Fibroblast of the aortic adventitia (primary cell): ENCODE measurements at places on chromosomes 1 and 21.

- DNase-seq: no peak
Observed at GRCh38 chr1:173362543-173362942, 114.6 kb upstream of the PRDX6 start.

DNA sequence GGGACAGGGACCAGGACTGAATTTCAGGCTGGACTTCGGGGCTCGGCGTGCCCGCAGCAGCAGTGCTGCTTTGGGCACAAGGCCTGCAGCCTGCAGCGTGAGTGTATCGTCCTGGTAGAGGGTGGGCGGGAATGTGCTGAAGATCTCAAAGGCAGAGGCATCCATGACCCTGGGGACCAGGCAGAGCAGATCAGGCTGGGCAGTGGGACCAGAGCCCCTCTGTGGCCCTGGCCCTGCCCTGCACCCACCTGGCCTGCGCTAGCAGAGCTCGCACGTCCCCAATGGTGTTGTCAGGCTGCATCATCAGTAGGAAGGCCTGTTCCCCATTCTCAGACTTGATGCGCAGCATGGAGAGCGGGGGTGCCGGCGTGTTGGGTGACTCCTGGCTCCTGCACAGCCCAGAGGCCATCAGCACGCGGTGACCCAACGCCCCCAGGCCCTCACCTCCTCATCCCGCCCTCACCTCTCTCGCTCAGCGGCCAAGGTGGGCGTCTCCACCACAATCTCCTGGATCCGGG lies 2.6 kb downstream of the SH3BGRL3 start:
- no peak for DNase-seq

- no peak for DNase-seq
Observed at GRCh38 chr1:51686450-51686849, 69.6 kb downstream of the OSBPL9 start.

DNA sequence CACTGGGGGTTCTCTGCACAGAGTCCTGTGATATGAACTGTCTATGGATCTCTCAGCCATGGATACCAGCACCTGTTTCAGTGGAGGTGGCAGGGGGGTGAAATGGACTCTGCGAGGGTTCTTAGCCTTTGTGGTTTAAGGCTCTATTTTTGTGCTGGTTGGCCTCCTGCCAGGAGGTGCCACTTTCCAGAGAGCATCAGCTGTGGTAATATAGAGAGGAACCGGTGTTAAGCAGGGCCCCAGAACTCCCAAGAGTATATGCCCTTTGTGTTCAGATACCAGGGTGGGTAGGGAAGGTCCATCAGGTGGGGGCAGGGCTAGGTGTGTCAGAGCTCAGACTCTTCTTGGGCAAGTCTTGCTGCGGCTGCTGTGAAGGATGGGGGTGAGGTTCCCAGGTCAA lies 330.0 kb upstream of the PLD5 start:
- DNase-seq: no peak

- peak; percentile 53 for DNase-seq
Observed at GRCh38 chr1:3702990-3703728, 49.1 kb upstream of the CCDC27 start.

GRCh38 chr21:35775778-35776544 lies 284.4 kb downstream of the SETD4 start:
- no peak for DNase-seq

- peak; percentile 61 for DNase-seq
Observed at GRCh38 chr21:31098576-31099005, 60.3 kb upstream of the KRTAP19-8 start.

GRCh38 chr1:58123051-58123450 lies 423.5 kb downstream of the OMA1 start:
- no peak for DNase-seq

DNA sequence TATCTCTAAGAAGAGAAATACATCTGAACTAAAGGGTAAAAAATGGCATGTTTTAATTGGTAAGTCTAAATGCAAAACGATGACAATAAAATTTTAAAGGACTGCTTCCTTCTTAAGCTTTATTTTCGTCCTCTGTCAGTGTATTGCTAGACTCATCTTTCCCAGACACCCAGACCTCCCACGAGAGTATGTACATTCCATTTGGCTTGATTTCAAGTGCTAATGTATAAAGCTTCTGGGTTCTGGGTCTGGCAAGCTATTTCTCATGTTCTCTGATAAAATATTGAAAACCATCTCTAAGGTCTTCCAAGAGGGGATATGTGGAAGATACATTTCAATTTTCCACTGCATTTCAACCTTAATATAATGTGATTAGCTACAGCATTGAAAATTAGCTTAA lies 24.6 kb upstream of the SLC2A1 start:
- no peak for DNase-seq

- no peak for DNase-seq
Observed at GRCh38 chr1:87989346-87989745, 660.7 kb downstream of the LMO4 start.

DNA sequence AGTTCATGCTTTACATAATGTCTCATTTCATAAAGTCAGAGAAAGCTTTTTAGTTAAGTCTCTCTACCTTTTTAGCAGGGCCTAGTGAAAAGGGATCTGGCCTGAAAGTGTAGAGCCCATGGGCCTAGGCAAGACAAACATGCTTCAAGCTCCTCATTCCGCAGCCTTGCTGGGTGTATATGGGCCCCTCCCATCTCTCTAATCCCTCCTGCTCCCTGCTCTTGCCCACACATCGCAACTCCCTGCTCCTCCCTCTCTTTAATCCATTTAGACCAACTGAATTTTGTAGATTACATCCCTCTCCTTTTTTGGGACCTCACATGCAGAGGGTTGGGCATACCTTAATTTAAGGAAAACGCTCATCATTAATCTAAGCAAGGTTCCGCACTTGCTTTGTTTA lies 42.3 kb upstream of the CCDC190 start:
- no peak for DNase-seq

GRCh38 chr21:44858291-44858690 lies 15.2 kb downstream of the PTTG1IP start:
- no peak for DNase-seq

DNA sequence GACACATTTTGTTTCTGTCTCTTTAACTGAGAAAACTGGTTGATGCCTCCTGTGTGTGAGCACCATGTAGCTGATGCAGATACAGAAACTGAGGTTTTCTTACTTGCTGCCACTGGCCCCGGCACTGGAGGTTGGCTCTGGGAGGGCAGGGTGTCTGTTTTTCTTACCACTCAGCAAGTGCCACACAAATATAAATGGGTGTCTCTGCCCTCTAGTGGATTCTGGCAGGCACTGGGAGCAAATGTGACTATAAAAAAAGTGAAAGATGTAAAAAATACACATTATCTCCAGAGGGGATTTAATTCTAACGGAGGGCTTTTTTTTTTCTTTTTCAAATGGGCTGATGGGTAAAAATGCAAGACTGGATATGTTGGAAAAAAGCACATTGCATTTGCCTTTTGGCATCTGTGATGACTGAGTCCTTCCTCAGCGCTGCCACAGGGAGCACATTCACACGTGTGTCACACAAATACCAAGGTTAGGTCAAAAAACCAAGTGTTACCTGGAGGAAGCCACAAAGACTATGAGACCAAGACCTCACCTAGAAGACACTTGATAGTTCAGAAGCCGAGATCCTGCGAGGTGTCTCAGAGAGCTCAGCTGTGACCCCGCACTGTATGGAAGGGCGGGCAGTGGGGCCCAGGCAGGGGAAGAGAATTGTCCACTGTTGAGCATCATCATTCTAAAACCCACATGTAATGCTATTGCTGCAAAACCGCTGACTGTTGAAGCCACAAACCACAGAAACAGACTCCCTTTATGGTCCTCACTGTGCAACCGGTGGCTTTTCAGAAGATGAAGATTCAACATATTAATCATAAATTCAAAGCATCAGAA lies 18.9 kb downstream of the PGBD2 start:
- DNase-seq: peak; percentile 61

DNA sequence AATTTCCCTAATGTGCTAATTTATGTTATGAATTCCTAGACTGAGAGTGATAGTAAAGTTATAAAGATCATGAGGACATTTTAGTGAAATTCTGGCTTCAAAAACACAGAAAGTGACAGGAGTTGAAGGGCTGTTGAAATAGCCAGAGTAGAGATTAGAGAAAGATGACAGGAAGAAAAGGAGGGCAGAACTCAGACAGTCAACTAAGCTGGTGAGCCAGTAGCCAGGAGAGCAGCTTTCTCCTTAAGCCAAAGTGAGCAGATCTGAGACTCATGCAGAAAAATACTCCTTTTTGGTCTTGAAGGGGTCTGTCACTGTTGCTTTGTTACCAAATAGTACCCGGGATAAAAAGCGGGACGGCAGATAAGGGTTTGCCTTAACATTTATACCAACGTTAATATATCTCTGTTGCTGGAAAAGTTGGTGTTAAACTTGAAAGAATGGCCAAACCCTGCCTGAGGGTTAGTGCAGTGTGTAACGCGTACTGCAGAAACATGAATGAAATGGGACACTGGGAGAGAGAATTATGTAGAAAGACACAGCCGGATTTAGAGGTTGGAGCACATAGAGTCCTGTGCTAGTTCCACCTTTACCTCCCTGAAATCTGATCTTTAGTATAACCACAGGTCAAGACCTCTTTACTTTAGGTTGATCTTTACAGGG lies 12.8 kb downstream of the AHCYL1 start:
- DNase-seq: no peak

DNA sequence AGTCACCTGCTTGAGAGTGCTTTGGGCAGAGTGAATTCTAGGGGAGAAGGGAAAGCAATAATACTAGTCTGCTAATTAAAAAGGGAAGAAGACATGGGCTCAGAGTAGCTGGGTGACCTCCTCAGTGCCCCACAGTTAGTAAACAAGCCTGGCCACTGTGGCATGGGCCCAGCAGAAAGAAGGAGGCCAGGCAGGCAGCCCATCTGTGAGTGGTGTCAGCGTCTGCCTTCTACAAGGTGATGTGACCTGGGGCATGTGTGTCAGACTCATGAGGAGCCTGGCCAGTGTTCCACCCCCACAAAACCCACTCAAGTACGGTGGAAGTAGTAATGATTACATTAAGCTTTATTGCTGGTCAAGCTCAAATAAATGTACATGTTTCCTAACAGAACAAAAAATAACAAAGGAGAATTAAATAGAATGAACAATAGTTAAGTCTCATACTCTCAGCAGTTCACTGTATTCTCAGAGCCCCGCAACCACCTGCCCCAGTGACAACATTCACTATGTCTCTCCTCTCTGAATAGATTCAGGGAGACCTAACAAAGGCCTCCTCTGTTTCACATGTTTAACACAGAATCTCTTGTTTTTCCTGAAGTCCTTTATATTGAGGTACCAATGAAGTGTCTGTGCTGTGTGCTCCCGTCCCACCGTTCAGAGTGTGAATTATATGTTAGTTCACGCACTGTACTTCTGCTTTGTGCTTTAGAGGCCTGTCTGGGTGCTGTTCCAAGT lies 32.5 kb downstream of the SLC22A15 start:
- DNase-seq: no peak

DNA sequence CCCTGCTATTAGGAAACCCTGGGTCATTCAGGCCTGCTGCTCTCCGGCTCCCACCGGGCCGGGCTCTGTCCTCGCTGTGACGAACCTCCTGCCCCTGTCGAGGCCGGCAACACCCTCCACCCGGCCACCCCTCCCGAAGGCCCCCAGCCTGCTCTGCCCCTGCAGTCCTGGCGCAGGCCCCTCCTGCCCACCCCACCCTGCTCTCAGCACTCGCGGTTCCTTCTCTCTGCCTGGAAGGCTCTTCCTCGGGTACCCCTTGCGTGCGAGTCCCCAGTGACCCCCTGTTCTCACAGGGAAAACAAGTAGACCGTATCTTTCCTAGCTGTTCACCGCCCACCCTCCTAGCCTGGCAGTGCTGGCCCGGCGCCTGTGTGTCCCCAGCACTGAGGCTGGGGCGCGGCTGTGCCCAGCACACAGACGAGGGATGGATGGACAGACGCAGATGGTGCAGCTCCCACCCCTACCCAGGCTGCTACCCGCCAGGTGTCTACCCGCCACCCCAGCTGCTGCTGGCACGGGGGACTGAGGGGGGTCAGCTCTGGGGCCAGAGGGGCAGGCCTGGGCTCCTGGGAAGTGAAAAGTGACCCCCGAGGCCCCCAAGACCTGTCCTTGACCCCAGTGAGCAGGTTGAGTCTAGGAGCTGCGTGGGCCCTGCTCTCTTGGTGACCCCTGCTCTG lies 3.1 kb upstream of the VWA1 start:
- no peak for DNase-seq

DNA sequence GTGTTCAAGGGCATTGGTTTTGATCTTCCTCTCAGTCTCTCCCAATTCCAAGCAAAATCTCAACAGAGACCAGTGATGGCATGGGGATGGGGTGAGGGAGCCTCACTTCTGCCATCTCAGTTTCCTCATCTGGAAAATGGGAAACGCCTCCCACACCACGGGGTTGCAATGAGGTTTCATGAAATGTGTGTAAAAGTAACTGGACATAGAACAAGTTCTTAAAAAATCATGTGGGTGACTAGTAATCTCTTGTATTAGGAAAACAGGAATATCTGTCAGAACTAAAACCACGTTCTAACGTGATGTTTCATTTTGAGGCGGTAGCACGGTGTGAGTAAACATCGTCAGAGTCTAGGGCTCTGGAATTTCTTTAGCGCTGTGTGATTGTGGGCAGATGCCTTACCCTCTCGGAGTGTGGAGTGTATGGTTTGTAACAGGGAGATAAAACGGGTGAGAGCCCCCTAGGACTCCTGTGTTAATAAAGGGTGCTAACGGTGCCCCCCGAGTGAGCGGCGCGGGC lies 55.5 kb upstream of the DNAJC6 start:
- DNase-seq: no peak

GRCh38 chr1:54479841-54480524 lies 68.0 kb upstream of the ACOT11 start:
- no peak for DNase-seq

DNA sequence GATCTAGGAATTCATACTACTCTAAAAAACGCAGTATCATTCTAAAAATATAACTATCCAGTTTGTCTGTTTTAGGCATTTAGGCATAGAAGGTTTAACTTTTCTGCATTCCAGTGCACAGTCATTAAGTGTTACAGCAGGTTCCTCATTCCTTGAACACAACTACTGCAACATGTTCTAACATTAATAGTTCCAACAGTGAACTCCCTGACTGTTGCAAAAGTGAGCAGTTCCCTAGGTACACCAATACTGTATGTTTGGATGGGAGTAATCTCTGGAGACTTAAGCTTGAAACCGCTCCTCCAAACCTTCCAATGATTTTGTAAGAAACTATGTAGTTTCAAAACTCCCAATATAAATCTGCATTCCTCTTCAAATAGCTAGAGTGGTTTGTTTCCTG lies 46.2 kb downstream of the UCHL5 start:
- peak; percentile 94 for DNase-seq
